ENCODE measurements at places on chromosomes 5 and 9.
A peak's percentile ranks its signal among the peaks of the same experiment; 100 is the strongest.

DNA sequence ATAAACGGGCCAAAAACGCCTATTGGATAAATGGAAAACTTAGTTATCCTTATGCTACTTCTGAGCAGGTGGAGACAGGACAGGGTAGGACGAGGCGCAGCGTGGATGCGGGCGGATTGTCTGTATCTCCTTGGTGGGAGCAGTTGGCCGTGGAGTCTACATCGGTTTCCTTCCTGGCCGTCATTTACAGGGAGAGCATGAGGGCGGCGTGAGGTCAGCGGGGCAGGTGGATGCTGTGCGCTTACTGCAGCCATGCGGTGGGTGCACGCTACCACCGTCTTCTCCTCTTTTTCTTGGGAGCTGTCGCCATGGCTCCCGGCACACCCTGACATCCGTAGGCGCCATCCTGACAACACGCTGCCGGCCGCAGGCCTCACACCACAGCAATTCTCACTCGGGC is 121.3 kb downstream of the ADAMTS2 start:
- DNase-seq: no peak

DNA sequence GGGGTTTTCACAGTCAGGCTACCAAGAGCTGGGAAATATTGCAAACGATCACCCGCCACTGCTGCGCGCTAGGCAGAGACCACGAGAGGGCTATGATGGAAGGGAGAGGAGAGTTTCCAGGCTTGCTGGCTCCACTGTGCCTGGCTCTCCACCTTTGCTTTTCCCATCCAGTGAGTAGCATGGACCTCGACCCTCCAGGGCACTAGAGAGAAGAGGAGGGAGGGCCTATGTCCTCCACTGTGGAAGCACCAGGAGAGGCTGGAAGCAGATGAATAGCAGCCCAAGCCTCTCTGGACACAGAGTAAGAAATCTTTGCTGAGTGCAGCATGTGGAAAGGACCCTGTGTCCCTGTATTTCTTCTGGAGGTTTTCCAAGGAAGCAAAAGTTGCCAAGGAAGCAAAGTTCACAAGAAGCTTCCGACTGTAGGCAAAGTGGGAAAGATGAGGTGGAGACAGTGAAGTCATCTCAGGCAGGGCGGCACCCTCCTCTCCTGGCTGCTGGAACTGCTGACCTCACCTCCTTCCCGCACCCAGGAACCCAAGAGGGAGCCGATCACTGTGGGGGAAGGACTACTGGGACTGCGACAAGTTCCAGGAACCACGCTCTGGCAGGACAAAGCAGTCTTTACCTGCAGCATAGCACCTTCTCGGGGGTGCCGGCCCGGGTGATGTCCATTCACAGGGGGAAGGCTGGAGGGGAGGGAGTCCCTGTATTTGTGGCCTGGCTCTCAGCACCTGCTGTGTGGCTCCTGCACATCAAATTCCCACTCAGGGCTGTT is 79.6 kb downstream of the CSNK1A1 start:
- DNase-seq: peak; percentile 47

DNA sequence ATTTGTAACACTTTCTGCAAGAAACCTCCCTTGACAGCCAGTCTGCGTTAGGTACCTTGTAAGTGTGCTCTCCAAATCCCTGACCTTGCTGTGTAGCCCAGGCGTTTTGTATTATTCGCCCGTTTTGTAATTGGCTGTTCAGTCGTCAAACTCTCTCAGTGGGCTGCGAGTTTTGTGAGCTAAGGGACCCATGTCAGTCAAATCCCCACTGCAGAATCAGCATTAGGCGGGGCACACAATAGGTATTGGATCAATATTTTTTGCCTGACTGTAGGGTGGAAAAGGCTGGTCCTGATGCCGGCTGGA is 665 bp downstream of the DNAJC18 start:
- no peak for DNase-seq

GRCh38 chr5:119031011-119031886 is 39.6 kb upstream of the DMXL1 start:
- DNase-seq: no peak

- DNase-seq: no peak
Measured at GRCh38 chr5:74763504-74763903, 3.4 kb downstream of the GFM2 start.

GRCh38 chr9:103364753-103365152 is 369.6 kb downstream of the CYLC2 start:
- DNase-seq: peak; percentile 88

GRCh38 chr5:72485430-72485974 is 21.7 kb downstream of the ZNF366 start:
- no peak for DNase-seq

DNA sequence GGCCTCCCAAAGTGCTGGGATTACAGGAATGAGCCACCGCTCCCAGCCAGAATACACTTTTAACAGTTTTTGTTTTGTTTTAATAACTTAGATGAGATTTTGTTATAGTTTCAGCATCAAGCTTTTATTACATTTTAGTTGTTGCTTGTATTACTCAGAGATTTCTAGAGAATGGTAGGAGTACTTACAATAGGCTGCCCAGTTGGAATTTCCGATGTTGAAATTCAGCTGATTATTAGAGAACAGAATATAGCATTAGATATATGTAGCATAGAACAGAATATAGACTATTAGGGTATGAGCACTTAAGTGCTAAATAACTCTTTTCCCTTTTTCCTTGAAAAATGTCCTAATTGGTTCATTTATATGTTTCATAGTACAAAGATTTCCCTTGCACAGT is 6.2 kb downstream of the KDM4C start:
- DNase-seq: no peak

GRCh38 chr9:69279733-69280132 is 45.3 kb upstream of the ENTREP1 start:
- no peak for DNase-seq

- DNase-seq: no peak
Measured at GRCh38 chr9:120324996-120325642, 254.8 kb downstream of the CDK5RAP2 start.

- DNase-seq: peak; percentile 45
Measured at GRCh38 chr5:159456722-159457465, 126.6 kb upstream of the IL12B start.

DNA sequence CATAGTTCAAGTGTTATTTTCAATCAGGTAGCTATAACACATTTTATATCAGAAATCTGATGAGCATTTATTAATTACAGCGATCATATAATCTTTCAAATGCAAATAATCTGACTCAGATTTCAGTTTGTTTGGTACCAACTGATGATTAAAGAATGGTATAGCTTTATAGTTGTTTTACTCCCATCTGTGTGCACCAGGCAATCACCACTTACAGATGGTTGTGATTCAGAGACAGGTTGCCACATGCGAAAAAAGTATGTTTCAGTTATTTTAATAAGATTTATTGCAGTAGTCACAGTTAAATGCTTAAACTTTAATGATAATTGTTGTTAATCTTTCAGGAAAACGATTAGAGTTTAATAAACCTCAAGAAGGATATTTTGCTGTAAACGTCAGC is 155.1 kb upstream of the ARRDC3 start:
- DNase-seq: no peak

DNA sequence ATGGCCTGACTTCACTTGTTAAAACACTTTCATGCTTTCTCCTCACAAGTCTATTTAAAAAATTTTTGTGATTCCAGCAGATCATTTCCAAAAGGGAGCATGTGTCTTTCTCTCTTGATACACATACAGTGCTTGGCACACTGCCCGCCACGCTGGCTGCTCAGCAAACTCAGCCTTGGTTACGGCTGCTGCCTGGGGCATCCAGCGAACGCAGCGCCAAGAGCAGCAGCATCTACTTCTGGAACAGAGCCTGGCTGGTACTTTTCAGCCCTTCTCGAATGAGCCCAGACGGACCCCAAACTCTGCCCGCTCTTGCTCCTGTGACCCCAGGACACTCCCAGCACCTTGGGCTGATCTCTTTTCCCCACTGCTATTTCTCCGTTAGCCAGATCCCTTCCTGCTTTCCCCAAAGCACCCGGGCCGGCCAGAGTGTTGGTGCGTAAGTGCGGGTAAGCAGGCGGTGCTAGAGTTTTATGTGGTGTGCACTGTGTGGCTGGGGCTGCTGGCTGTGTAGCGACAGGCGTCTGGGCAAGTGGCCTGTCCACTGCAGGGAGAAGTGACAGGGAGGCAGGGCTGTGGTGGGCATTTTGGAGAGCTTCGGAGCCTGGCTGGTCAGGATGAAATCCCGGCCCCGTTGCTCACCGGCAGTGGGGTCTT is 73.2 kb downstream of the SH3PXD2B start:
- peak; percentile 40 for DNase-seq

DNA sequence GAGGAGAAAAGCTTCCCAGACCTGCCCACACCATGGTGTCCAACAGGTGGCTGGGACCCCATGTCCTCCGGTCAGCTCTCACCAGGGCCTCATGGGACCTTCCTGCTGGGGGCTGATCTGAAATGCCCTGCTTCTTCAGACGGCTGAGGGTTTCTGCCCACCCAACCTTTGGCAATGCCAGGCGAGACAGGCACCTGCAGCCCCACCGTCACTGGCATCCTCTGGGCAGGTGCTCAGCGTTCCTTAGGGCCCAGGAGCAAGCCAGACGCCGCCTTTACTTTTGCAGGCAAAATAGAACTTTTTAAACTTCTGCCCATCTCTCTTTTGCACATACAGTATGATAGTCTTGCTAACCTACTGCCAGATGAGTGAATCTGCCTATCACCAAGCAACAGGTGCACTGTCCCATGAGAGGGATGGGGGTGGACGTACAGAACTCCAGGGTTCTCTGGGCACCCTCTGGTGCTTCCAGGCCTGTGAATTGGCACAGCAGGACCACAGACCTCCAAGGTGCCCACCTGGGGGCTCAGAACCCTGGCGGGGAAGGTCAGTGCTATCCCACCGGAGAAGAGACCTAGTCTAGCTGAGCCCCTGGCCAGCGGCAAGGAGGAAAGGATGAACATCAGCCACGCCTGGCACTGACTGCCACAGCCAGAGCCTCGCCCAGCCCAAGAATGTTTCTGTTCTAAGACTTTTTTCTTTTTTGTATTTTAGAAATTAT is 7.5 kb downstream of the OBP2B start:
- DNase-seq: no peak

DNA sequence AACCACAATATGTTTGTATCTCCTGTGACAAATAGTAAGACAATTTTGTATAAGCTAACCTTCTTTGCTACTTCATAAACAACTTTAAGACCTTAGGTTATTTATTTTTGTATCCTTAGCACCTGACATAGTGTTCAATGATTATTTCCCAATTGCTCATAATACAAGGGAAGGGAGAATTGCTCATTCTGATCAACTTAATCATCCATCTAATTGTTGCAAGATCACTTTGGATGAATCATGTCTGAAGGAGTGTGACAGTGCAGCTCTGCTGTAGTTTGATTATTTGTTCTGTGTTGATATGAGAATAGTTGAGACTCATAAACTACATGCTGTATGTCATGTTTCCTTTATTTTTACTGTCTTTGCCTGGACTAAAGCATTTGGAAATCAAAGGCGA is 721.3 kb upstream of the SEMA6A start:
- DNase-seq: no peak

GRCh38 chr5:173626505-173626820 is 10.0 kb upstream of the BOD1 start:
- no peak for DNase-seq

- no peak for DNase-seq
Measured at GRCh38 chr9:35294066-35294465, 132.3 kb downstream of the UNC13B start.

DNA sequence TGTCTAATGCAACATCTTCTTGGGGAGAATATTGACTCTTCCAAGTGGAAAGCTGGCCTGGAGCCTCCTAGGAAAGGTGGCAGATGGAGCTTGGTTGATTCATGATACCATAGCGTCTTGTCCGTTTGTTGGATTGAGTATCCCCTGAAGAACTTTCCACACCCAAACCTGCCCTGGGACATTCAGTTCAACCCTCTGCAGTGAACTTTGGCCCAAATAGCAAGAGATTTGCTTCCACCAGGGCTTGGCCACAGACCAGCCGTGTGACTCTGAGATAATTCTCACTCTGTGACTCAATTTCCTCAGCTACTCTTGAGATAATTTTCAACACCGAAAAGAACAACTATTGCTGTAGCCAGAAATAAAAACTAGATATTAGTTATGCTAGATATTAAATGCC is 108.0 kb upstream of the RAD23B start:
- DNase-seq: no peak
